Activated T-cell treated with anti-CD3 and anti-CD28 coated beads for 4 hours (primary cell): ENCODE measurements at places on chromosomes 16 and 17.

GRCh38 chr17:27807567-27808470 lies 7.5 kb upstream of the NOS2 start:
- peak; percentile 36 for DNase-seq

DNA sequence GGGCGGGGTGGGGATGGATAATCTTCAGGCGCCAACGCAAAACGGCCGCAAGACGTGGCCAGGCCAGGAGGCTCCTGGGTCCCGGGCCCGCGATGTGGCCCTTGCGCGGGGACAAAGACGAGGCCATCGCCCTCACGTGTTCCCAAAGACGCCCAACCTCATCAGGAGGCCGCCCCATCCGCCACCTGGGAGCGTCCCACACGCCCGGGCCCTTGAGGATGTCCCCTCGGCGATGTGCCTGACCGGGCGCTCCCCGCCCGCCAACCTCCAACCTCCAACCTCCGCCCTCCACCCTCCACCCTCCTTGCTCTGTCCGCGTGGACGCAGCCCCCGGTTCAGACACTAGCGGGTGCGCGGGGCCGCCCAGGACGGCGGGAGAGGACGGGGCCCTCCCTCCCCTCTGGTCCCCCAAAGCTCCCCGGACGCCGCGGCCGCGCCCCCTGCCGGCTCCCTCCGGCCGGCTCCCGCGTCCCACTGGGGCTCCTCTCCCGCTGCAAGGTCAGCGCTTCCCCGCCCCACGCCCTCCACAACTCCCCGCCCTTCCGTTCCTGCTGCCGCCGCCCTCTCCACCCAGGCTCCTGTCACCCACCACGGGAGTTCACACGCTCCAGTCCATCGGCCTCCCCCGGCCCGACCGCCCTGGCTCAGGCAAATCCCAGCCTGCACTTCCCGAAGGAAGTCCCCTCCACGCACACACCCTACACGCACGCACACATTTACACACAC lies 250.8 kb upstream of the RPL38 start:
- no peak for DNase-seq

DNA sequence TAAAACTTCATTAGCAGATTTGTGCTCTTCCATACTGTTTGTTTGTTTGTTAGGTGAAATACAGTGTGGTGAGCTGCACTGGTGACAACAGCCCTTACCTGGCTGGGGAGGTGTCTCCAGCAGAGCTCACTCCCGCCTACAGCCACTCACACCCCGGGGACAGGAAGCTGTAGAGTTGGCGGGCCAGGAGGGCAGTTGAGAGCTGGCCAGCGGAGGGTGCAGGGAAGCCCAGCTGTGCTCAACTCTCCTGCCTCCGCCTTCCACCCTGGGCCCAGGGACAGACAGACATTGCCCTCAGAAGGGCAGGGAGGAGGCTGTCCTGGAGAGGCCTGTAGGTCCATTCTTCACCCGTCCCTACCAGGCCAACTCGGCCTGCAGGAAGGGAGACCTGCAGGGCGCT lies 48.6 kb upstream of the PVALEF start:
- no peak for DNase-seq

DNA sequence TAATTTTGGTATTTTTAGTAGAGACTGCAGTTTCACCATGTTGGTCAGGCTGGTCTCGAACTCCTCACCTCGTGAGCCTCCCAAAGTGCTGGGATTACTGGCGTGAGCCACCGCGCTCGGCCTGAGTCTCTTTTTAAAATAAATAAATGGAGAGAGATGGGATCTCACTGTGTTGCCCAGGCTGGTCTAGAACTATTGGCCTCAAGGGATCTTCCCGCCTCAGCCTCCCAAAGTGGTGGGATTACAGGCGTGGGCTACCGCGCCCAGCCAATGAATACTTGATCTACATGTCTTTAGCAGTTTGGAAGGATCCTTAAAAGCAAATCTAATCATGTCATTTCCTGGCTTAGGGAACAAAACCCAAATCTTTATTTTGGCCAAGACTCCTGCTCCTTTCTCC lies 1.2 kb downstream of the DHODH start:
- no peak for DNase-seq
